ENCODE measurements at places on chromosomes 5 and 9.

DNA sequence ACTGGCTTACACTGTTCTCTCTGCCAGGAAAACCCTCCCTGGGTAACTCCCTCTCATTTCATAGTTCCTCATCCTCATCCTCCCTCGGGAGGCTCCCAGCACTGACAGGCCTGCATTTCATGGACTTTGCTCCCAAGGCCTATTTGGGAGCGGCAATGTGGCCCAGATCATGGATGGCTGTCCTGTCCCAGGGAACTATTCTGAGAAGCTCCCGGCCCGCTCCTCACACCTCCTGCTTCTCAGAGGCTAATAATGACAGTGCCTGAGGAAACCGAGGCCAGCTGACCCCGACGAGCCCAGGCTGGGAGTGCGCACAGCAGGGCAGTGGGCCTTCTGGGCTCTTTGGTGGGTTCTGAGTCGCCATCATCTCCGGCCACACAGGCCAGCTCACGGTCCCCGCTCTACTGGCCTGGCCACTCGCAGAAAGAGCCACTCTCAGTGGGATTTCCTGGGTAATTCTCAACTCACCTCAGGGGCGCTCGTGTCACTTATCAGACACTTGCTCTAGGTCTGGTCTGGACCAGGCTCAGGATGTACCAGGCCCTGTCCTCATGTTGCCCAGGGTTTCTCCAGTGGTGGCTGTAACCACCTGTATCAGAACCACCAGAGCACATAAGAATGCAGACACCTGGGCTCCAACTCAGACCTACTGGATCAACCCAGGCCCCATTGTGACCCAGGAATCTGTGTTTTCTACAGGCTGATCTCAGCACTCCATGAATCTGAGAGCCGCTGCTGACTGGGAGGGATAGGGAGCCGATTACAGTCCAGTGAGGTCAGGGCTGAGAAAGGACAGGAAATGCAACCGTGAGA, 2.0 kb upstream of the DOLPP1 start:
- no peak for DNase-seq

DNA sequence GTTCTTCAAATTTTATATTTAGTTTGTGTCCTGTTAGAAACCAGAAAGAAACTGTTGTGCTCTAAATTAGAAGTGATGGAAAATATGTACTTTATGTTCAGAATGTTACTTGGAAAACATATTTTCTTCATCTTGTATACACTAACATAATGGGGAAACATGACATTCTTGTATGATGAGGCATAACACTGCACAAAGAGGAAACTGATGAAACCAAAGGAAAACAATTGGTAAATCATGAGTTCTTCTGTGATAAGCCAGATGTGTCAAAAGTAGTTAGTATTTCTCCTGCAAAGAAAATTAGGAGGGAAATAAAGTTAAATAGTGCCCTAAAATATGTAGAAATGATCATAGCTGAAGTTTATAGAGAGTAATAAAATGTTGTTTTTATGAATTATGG, 111.1 kb upstream of the FBN2 start:
- no peak for DNase-seq

GRCh38 chr9:108838017-108838416, 17.8 kb downstream of the ACTL7B start:
- DNase-seq: no peak

GRCh38 chr5:150221471-150221870, 31.6 kb downstream of the SLC6A7 start:
- DNase-seq: no peak

Measured in esophagus muscularis mucosa (tissue), 4 donors.